ENCODE measurements at places on chromosomes 3 and 15.

DNA sequence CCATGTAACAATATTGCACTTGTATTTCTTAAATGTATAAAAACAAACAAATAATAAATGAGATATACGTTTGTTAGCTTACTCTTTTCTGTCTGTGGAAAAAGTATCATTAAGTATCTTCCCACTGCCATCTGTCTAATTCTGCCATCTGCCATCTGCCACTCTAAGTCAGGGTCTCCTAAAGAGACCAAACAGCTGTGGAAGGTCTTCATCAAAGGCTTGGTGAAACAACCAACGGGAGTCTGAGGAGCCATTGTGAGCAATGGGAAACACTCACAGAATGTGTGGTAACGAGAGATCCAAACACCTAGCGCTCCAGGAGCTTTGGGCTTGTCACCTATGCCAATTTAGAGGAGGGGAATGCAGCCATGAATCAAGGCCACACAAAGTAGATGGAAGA, 28.7 kb upstream of the PFN2 start:
- no peak for DNase-seq

GRCh38 chr3:119873646-119874045, 91.7 kb downstream of the NR1I2 start:
- no peak for DNase-seq

DNA sequence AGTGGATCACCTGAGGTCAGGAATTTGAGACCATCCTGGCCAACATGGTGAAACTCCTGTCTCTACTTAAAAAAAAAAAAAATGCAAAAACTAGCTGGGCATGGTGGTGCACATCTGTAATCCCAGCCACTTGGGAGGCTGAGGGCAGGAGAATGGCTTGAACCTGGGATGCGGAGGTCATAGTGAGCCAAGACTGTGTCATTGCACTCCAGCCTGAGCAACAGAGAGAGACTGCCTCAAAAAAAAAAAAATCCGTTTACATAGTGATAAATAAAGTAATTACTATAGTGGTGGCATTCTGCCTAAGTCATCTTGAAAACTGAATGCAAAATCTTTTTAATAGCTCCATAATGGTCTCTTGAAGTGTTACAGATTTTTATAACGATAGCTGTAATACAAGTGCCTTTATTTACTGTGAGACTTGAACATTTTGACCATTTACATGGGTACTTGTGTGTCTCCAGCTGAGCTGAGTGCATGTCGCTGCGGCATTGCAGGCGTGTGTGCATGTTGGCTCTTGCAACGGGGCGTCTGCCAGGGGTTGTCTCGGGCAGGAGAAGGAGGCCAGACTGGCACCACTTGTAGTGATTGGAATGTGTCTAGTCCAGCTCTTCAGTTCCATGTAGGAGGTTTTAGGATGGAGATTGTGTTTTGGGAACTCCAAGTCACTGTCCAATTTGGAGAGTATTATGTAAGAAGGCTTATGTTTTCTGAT, 111.9 kb downstream of the IGF1R start:
- no peak for DNase-seq

DNA sequence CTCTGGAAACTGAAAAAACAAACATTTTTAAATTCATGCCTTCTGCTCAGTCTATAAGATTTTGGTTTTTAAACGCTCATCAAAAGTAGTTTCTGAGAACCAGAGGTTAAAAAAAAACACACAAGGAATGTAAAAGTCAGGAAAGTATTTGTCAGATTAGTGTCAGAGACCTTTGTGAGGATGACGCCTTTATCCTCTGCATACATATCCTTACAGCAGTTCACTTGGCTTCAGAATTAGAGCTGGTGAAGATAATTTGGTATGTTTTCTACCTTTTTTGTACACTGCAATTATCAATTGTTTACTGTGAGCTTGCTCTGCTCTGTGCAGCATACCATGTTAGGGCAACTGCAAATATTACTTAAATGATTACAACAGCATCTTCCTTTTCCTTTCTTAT, 8.3 kb downstream of the PRTG start:
- DNase-seq: no peak

DNA sequence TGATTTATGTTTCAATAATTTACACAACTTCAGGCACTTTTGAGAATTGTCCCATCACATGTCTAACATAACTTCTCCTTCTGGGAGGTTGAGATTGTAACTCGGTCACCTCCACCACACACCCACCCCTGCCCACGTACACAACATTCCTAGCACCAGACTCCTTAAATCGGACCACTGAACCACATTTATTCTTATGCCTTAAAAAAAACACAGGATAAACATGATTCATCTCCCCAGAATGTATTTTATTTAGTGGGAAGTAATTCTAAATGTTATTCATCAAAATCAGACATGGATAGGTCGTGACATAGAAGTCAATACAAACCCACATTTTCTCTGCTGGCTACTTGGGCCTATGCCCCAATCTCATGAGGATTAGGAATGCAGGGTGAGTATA, 3.0 kb downstream of the SNTN start:
- DNase-seq: no peak

DNA sequence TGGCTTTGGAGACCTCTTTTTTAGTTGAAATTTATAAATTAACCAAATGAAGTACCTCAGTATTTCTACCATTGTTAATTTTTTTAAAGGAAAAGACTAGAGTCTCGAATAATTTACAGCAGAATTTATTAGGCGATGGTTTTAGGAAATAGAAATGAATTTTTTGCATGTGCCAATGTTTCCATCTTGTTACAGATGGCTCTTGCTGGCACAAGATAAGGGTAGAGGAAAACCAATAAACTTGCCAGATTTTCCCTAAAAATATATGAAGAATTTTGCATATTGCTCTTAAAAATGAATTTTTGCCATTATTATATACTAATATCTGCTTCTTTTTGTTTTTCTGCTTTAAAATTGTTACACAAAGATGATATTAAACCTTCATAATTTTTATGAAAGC, 380.7 kb downstream of the NLGN1 start:
- DNase-seq: no peak

DNA sequence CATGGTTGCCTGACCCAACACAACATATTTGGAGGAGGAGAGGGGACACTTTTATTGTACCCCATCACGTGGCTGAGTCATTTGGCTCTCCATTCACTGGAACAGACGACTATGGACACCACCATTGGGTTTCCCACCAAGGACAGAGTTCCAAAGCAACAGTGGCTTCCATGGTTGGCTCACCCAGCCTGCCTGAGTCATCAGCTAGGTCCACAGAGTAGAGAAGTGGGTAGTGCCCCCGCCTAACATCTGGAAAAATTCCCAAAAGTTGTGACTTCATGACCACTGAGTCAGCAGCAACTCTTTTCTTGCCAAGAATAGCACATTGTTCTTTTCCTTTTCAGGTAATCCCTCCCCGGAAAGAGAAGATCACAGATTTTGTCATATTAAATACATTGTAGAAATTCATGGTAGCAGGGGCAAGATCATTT, 3.0 kb upstream of the PPP1R2 start:
- DNase-seq: no peak
